ENCODE measurements at places on chromosomes 12 and 14. TPM values are rescaled to one million over a fixed set of nuclear protein-coding genes. Genes with fewer than 3 reads are reported as not detected.
A peak's percentile ranks its signal among the peaks of the same experiment; 100 is the strongest.

The REP15 gene
- total RNA-seq, result 1.3 TPM

The RASSF9 gene
- 0.04 TPM for total RNA-seq

DNA sequence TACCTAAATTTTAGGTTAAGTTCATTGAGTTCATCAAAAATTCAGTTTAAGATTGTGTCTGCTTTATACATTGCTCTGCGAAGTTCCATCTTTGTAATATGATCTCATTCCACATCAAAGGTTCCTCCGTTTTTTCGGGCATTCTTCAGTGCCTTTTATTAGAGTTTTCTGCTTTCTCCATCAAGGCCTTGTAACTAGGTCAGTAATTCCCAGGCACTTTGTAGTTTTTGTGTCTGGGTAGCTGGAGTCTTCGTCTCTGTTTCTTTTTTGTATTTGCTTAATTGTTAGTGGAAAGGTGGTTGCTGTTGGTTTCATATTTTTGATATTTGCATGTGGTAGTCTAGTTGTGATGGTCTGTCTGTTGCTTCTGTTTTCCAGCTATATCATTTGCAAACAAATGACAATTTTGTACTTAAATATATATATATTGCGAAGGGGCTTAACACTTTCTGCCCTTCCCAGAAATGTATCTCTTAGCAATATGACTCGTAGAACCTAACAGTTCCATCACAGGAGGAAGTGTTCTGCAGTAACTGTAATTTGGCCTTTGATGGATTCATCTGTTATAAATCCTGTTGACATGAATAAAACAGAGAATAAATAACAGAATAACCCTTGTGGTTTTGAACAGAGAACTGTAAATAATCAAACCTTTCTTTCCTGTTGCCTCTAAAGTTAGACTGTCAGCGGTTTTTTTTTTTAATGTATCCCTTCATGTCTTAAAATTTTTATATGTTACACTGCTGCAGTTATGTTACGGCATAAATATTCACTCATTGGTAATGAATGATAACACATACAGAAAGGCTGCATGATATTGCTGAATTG, 88.4 kb upstream of the DYNC1H1 start:
- no peak for DNase-seq

DNA sequence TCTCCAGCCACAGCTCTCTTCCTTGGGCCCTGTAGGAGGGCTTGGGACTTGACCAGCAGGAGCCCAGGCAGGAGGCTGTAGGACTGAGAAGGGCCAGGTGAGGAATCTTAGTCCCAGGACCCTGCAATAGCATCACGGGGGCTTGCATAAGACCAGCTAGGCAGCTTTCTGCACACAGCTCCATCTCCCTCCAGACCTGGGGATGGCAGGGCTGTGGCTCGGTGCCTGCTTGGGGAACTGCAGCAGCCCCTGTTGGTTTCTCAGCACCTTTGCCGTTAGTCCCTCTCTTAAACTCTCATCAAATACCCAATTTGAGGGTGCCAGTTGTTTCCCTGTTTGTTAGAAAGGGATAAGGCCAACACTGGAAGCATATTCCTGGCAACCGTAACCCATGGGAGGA, 14.3 kb downstream of the DIO3 start:
- no peak for DNase-seq

DNA sequence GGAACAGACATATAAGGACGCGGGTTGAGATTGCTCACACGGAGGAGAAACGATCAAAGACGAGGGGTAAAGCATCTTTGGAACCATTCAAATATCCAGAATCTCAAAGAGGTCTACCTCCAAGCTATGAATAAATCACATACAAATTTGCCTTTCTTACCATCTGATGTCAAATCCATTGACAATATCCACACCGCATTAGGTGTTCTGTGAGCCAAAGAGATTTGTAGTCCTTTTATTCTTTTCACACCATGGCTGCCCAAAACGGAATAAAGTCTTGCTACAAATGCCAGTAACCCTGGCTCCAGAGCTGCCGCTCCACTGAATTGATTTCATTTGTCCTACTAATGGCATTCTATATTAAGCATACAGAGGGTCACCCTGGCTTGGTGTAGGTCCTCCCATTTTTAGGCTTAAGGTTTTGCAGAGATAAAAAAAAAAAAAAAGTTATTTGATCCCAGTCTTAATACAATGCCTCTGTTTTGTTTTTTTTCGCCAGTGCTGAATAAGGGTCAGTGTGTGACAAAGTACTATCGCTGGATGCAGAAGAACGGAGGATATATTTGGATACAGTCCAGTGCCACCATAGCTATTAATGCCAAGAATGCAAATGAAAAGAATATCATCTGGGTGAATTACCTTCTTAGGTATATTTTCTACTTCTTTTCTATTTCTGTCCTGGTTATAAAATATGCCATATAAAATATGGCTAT, 157.3 kb downstream of the EGLN3 start:
- DNase-seq, result no peak

DNA sequence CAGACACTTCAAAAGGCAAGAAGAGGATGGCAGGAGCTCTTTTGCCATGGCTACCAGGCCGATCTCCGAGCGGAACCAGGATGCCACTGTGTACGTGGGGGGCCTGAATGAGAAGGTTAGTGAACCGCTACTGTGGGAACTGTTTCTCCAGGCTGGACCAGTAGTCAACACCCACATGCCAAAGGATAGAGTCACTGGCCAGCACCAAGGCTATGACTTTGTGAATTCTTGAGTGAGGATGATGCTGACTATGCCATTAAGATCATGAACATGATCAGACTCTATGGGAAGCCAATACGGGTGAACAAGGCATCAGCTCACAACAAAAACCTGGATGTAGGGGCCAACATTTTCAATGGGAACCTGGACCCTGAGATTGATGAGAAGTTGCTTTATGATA, 9.8 kb downstream of the GARIN2 start:
- no peak for DNase-seq

- DNase-seq, result peak; percentile 89
These were observed 15.8 kb upstream of the STAB2 start for GRCh38 chr12:103571286-103571685.

- no peak for DNase-seq
These were observed 26.5 kb upstream of the SLC15A5 start for GRCh38 chr12:16303939-16304338.

DNA sequence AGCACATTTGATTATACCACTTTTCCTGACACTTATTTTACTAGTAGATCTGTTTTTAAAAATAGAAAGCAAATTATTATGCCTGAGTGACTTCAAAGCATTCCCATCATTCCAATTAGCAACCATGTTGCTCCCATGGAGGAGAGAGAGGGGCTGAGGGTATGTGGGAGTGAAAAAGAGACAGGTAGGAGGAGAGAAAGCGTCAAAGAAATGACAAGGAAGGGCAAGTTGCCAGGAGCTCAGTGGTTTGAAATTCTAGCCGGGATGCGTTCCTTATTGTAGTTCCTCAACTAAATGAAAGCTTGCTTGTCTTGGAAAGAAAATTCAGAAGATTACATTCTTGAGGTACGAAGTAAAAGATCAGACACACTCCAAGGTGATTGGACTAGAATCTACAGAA, 92.4 kb upstream of the PKP2 start:
- no peak for DNase-seq

- no peak for DNase-seq
These were observed 1.4 kb downstream of the EPS8 start for GRCh38 chr12:15787778-15788177.

GRCh38 chr12:68031881-68032739, 42.9 kb downstream of the IFNG-AS1 start:
- no peak for DNase-seq

All from H9 (cell line).